SK-N-SH (cell line): ENCODE measurements at places on chromosomes 1 and 21.

GRCh38 chr1:23644555-23644866, 47.1 kb upstream of the RPL11 start:
- H3K27me3 ChIP-seq: no peaks in the 10 kb centered on the region
- H3K36me3 ChIP-seq: no peaks in the 10 kb centered on the region
- H3K4me3 ChIP-seq: no peak overlapping the region
- peaks cover 13% of the 10 kb centered on the region; the same call in 1 of the 2 replicates for H3K4me1 ChIP-seq

GRCh38 chr1:209749670-209750323, 6.1 kb upstream of the TRAF3IP3 start:
- H3K27ac ChIP-seq: no peak overlapping the region
- no peaks in the 10 kb centered on the region for H3K27me3 ChIP-seq
- peaks cover 9% of the 10 kb centered on the region for H3K4me1 ChIP-seq

- H3K4me3 ChIP-seq: no peak overlapping the region
- no peak for DNase-seq
- H3K27me3 ChIP-seq: no peaks in the 10 kb centered on the region
- no peak overlapping the region for H3K27ac ChIP-seq
- peaks cover 37% of the 10 kb centered on the region for H3K36me3 ChIP-seq
Observed at GRCh38 chr1:145843031-145843430, 2.4 kb upstream of the NUDT17 start.

DNA sequence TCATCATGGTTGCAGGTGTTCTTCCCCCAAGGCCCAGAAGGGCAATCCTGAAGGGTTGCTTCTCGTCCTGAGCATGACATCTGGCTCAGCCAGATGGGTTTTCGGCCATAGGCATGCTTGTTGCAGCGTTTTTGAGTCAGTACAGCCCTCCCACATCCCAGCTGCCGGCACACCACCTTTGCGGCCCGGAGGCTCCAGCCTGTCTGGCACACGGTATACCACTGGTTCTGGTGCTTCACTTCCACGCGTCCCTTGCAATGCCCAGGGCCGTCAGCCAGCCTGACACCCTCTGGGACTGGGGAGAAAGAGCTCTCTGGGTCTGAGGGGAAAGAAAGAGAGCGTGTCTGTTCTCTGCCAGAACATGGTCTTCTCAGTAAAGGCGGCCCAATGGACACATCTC, 7.2 kb downstream of the CD5L start:
- no peaks in the 10 kb centered on the region for H3K4me1 ChIP-seq
- no peaks in the 10 kb centered on the region for H3K36me3 ChIP-seq
- H3K4me3 ChIP-seq: no peak overlapping the region

DNA sequence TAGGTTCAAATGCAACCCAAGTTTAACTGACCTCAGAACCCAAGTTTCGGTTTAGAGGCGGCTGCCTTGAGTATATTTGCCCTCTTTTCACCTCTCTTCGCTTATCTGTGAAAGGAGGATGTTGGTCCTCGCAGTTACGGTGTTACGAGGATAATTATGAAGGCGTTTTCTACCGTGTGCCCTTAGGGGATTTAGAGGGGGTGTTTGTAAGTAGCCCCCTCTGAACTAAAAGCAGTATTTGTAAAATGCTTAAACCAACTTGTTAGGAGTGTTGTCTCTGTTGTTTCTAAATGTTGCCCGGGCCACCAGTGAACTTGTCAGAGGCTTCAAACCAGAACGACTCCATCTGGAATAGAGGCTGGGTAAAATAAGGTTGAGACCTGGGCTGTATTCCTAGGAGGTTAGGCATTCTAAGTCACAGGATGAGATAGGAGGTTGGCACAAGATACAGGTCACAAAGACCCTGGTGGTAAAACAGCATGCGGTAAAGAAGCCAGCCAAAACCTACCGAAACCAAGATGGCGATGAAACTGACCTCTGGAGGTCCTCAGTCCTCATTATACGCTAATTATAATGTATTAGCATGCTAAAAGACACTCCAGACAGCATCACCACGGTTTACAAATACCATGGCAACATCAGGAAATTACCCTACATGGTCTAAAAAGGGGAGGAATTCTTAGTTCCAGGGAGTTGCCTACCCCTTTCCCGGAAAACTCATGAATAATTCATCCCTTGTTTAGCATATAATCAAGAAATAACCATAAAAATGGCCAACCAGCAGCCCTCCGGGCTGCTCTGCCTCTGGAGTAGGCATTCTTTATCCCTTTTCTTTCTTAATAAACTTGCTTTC, 1.0 kb upstream of the PSRC1 start:
- no peaks in the 10 kb centered on the region for H3K27me3 ChIP-seq
- DNase-seq: no peak
- H3K27ac ChIP-seq: peak overlapping the region; percentile 73
- no peaks in the 10 kb centered on the region for H3K36me3 ChIP-seq
- H3K4me3 ChIP-seq: peak overlapping the region; percentile 84

DNA sequence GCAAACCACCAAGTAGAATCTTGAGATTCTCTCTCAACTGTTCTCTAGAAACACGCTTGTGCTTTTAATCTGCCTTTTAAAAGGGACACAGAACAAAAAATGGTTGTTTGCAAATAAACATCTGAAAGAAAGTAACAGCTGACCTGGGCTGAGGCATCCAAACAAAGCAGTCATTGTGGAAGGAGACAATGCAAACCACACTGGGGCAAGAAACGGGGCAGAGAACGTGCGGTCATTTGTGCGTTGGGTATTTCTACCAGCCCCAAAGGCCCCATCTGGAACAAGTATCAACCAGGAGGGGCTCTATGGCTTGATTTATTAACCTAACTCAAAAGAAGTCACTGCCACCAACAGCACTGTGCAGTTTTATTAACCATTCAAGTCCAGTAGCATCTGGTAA, 6.0 kb downstream of the STMN1 start:
- H3K4me1 ChIP-seq: peaks cover 23% of the 10 kb centered on the region
- no peaks in the 10 kb centered on the region for H3K27me3 ChIP-seq
- H3K27ac ChIP-seq: no peak overlapping the region
- no peak for DNase-seq
- H3K4me3 ChIP-seq: no peak overlapping the region
- peaks cover 61% of the 10 kb centered on the region for H3K36me3 ChIP-seq

- peak; percentile 69 for DNase-seq
- peak overlapping the region; percentile 100 for H3K27ac ChIP-seq
- H3K4me1 ChIP-seq: peaks cover 8% of the 10 kb centered on the region
- no peak overlapping the region for H3K4me3 ChIP-seq
Observed at GRCh38 chr1:50103615-50104081, 5.1 kb upstream of the ELAVL4 start.

- no peaks in the 10 kb centered on the region for H3K27me3 ChIP-seq
- no peak for DNase-seq
- H3K36me3 ChIP-seq: no peaks in the 10 kb centered on the region
- no peak overlapping the region for H3K4me3 ChIP-seq
Observed at GRCh38 chr1:48558366-48558765, 86.4 kb upstream of the SPATA6 start.
